Pons (tissue), 1 donor: ENCODE measurements at places on chromosomes 16 and 17.

DNA sequence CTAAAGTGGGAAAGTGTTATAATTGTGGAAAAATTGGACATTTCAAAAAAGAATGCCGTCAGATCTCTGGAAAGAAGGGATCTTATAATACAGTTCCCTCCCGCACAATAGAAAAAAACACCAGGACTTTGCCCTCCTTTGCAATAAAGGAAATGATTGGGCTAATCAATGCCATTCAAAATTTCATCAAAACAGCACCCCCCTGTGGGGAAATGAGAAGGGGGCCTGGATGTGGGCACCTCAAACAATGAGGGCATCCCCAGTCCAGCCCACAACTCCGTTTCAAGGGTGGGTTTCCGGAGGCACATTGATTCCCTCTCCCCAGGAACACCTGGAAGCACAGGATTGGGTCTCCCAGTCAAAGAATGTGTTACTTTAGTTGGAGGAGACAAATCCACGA, 26.1 kb downstream of the CD300LG start:
- DNase-seq: no peak

DNA sequence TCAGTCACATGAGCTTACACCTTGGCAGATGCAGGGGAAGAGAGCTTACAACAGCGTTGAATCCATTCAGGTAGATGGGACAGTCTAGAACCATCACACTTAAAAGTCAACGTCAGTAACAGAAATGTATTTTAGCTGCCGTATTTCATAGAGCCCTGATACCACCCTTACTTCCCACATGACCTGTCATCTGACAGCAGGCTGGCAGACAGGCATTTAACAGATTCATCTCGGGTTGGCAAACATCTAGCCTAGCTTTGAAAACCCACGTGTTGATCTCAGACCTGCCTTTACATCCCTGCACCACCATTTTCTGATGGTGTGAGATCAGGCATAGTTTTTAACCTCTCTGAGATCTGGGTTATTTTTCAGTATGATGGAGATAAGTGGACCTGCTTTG, 177.9 kb upstream of the HSBP1 start:
- no peak for DNase-seq

DNA sequence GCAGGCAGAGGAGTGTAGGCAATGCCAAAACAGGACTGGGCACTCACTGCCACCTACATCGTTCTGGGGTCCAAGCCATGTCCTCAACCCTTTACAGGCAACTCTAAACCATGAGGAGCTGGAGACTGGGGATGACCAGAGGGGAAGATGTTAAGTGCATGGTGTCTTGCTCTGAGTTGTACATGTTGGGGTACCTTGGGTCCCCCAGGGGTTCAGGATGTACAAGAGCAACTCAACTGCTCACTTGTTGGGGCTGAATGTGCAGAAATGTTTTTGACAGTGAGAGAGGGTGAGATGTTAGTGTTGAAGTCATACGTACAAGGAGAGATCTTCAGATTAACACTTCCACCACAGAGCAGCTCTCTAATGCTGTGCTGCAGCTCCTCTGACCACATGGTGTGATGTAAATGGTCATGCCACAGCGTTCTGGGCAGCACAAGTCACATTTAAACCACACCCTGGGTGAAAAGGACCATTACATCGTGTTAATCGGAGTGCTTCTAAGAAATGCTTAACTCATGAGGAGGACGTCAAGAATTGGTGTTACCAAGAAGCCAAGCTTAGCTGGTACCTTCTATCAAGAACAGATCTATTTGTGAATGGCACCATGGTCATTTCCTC, 2.4 kb downstream of the CCL18 start:
- DNase-seq: no peak

- no peak for DNase-seq
These were observed 120.4 kb downstream of the IRX3 start for GRCh38 chr16:54165912-54166865.

GRCh38 chr16:66475232-66475631, 48.1 kb downstream of the BEAN1 start:
- DNase-seq: no peak

DNA sequence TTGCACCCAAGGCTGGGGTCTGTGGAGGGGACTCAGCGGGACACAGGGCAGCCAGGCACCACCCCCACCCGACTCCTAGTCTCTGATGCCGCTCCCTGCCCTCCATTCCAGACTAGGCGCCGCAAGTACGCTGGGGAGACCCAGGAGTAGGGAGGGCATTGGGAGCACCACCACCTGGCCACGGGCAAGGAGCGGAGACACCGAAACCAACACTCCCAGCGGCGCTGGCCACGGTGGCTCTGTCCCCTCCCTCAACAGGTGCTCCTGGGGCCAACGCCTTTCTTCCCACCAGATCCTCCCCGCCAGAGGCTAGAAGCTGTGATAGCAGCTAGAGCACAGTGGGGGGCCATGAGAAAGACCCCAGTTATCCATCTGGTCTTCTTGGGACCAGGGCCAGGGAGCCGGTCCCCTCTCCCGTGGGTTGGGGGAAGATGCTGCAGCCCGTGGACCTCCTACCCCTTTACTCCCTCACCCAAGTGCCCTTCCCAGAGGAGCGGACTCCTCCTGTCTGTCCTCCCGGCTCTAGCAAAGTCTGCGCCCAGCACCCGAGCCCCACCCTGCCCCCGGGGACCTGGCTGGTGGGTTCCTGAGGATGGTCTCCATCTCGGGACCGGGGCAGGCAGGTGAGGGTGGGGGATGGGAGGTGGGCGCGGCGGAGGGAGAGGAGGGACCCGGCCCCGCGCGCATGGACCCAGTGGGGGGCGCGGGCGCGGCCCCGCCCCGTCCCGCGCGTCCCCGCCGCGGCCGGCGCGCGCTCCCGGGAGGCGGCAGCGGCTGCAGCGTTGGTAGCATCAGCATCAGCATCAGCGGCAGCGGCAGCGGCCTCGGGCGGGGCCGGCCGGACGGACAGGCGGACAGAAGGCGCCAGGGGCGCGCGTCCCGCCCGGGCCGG, at the start of gene SYNGR3:
TSS of gene SYNGR3 (plus strand) at position 762 of the 892 bp plus-strand sequence. CDS start 133 bp downstream, outside the sequence.
- DNase-seq: no peak

- DNase-seq: no peak
These were observed 2.4 kb downstream of the CCL2 start for GRCh38 chr17:34257299-34257985.

- DNase-seq: no peak
These were observed 5.0 kb upstream of the BCL6B start for GRCh38 chr17:7017827-7018200.

DNA sequence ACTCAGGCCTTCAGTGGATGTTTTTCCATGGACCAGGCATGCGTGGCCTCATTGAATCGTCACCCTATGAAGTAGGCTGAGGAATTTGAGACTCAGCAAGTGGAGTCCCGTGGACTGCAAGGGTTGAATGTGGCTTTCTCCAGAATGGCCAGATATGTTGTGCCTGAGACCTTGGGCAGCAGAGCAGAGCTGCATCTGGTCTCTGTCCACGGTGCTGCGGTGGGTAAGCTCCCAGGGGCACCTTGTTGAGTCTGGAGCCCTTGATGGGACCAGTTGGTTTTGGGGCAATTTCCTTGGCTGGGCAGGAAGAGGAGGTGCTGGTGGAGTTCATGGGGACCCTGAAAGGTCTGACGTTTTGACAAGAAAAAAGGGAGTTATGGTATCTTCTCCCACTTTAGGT, 368.1 kb upstream of the EEF2KMT start:
- DNase-seq: no peak

- peak; percentile 2 for DNase-seq
These were observed 535.1 kb downstream of the CDH11 start for GRCh38 chr16:64586781-64587180.

DNA sequence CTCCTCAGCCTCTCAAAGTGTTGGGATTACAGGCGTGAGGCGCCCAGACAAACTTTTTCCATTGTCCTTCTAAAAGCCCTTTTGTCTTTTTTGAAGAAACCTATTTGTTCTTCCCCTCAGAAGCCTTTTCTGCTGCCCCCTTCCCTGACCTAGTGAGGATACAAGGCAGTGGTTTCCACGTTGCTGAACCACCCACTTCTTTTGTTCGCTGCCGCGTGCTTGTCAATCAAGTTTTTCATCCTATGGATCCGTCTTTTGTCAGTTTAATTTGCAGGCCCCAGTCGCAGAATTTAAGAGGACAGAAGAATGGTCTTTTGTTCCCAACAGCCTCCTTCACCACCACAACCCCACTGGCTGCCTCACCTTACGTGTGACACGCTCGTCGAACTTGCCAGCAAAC, 20.2 kb upstream of the GNG13 start:
- no peak for DNase-seq
